ENCODE measurements at places on chromosomes 11 and 22.
A peak's percentile ranks its signal among the peaks of the same experiment; 100 is the strongest.

DNA sequence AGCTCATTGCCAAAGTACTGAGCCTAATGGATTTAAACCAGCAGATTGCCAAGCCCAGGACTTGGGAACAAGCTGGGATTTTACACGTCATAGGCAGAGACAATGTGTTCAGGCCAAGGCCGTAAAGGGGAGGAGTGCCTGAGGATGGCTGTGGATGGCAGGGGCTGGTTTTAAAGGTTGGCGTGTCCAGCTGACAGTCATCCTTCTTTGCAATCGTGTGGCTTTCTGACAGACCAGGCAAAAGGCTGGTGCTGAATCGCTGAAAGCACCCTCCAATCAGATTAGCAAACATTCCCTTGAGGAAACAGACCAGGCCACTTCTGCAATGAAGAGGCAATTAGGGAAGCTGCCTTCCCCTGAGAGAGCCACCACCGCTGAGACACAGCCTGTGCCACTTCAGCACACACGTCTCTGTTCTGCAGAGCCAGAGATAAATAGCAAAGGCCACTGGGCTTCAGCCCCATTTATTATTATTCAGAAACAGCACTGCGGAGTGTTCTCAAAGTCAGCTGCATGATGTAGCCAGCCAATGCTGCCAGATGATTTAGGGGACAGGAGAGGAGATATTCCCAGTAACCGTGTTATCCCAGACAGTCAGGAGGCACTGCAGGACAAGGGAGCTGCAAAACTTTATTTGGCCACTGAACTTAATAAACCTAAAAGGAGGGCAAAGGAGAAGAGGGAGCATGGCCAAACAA, 54.2 kb upstream of the CSNK2A3 start:
- DNase-seq = no peak

- DNase-seq = no peak
Observed at GRCh38 chr11:134702827-134703226, 290.8 kb upstream of the B3GAT1 start.

- DNase-seq = no peak
Observed at GRCh38 chr22:45709866-45710265, 38.2 kb downstream of the ATXN10 start.

DNA sequence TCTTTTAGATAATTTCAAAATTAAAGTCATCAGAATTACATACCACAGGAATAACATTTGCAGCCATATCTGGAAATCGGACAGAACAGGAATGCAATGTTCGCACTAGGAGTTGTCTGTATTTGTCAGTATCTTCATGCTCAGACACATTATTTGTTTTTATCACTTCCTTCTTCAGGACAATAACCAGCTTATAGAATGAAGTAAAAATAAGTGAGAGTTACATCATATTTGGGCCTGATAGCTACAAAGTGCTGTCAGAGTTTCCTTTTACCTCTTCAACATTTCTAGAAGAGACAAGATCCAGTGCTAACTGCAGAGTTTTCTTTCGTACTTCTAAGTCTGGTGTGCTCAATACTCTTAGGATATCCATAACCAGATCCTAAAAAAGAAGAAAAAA, 18.9 kb downstream of the COPB1 start:
- no peak for DNase-seq

GRCh38 chr11:12377106-12377823, at the start of gene PARVA:
Gene PARVA (plus strand): TSS chr11:12377571. CDS start chr11:12377648, 77 bp downstream.
- DNase-seq = no peak

- DNase-seq = peak; percentile 79
Observed at GRCh38 chr11:67277231-67277961, 11.1 kb downstream of the GRK2 start.

DNA sequence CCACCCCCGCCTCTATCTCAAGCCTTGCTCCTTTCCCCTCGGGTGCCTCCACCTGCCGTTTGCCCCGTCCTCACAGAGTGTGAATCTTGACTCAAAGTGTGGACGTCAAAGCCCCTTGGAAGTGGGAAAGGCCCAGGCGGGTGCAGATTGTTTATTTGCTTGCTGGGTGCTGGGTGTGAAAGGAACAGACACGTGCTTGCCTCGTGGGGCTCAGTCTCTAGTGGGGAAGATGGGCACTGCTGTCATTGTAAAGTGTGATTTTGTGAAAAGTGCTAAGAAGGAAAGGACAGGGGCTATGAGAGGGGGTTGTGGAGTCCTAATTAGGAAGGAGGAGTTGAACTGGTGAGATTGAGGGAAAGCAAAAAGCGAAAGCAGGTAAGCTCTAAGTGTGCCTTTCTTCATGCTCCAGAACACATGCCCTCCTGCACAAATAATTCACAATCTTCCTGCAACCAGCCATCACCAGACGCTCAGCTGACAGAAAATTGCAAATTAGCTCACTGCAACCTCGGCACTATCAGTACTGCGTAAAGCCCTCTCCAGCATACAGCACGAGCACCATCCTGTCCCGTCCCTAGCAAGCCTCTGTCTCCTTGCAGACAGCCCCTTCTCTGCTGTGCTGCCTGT, 9.7 kb upstream of the GCAT start:
- no peak for DNase-seq

- DNase-seq = no peak
Observed at GRCh38 chr22:50186761-50187523, 1.2 kb downstream of the TRABD start.

GRCh38 chr11:18171377-18172000, 1.1 kb upstream of the MRGPRX4 start:
- no peak for DNase-seq

- no peak for DNase-seq
Observed at GRCh38 chr11:105206633-105207032, 67.1 kb upstream of the CARD18 start.

- no peak for DNase-seq
Observed at GRCh38 chr11:106389101-106389500, 311.6 kb downstream of the AASDHPPT start.

GRCh38 chr11:62245271-62245753, 3.3 kb downstream of the SCGB1D2 start:
- DNase-seq = no peak

- no peak for DNase-seq
Observed at GRCh38 chr11:63532117-63532516, 4.5 kb upstream of the PLAAT4 start.

DNA sequence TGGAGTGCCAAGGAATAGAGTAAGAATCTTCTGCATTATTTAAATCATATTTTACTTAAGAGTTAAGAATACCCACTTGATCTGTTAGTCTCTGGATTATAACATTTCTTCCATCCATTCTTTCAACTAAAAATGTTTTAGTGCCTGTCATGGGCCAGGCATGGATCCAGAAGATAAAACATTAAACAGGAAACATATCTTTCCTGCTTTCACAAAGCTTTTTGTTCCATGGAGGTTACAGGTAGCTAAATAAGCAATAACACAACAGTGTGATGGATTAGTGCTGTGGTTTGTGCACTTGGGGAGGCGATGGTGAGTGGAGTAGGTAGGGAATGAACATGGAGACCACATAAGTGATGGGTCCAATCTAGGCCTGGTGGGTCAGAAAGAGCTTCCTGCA, 258.5 kb downstream of the DDX10 start:
- no peak for DNase-seq

DNA sequence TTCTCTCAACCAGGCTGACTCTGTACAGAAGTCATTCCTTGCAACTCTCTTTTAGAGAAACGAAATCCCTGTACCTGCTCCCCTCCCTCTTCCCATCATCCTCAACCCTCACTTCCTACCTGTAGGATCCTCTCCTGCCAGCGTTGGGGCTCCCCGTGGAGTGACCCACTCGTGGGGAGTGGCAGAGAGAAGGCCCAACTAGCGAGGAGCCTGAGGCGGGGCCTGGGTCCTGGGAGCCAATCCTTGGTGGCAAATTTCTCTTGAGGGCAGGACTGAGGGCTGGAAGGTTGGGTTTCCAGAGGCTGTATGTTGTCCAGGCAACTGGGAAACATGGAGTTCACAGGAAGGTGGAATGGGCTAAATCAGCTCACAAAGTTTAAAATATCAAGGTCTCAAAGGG, 10.4 kb downstream of the NHERF4 start:
- DNase-seq = no peak

DNA sequence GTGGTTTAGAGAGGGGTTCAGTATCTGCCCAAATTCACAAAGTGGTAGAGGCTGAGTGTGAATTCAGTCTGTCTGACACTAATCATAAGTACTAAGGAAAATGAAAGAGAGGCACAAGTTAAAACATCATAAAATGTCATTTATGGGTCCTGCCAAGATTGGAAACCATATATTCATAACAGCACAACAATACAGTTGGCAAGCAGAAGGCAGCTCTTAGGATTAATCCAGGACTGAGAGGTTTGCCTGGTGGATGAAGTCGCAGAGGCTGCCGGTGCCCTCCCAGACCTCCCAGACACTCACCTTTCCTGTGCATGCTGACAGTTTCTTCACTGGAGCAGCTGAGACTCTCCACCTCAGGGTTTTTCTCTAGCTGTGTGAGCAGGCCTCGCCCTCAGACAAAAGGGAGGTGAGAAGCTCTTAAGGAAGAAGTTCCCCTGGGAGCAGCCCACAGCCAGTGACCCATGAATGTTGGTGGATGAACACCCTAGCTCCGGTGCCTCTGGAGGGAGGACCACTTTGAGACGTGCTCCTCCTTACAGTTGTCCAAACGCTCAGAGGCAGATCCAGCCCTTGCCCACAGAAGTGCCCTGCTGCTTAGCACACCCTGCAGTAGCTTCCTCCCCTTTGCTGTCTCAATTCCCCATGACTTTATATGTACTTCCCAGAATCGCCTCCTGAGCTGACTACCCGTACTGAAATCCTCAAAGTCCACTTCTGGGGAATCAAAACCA, 43.7 kb downstream of the MAML2 start:
- no peak for DNase-seq

- no peak for DNase-seq
Observed at GRCh38 chr11:124150684-124151083, 32.5 kb upstream of the OR10D3 start.

- no peak for DNase-seq
Observed at GRCh38 chr22:20142711-20143621, 7.9 kb downstream of the CCDC188 start.

- DNase-seq = no peak
Observed at GRCh38 chr22:37897807-37898206, 8.3 kb upstream of the MICALL1 start.

DNA sequence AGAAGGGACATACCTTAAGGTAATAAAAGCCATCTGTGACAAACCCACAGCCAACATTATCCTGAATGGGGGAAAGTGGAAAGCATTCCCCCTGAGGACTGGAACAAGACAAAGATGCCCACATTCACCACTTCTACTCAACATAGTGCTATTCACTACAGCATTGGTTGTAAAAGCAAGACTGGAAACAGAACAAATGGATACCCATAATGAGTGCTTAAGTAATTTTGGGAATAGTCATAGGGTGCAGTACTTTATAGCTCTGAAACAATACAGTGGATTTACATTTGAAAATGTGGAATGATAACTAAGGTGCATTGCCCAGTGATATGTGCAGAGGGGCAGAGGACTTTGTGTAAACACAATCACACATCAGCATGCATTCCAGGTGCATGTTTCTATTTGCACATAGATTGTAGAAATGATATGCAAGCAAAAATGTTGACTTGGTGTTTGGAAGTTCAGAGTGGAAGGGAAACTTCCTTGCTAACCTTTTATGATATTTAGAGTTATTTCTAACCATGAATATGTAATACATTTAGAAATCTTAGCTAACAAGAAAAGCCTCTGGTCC, 112.3 kb downstream of the IGLL1 start:
- DNase-seq = no peak

DNA sequence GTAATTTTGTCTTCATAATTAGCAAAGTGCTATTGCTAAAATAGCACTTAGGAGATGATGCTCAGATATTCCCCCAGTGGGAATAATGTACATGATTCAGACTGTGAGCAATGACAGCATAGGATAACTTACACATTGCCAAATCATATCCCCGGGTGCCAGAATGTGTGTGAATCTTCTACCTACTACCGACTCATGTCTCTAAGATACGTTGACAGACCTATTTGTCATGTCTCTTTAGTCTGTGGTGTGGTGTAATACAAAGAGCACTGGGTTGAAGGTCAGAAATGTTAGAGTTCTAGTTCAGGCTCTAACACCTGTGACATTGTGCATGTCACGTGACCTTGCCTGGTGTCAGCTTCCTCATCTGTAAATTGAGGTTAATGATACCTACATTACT, 31.0 kb upstream of the PICALM start:
- DNase-seq = no peak

DNA sequence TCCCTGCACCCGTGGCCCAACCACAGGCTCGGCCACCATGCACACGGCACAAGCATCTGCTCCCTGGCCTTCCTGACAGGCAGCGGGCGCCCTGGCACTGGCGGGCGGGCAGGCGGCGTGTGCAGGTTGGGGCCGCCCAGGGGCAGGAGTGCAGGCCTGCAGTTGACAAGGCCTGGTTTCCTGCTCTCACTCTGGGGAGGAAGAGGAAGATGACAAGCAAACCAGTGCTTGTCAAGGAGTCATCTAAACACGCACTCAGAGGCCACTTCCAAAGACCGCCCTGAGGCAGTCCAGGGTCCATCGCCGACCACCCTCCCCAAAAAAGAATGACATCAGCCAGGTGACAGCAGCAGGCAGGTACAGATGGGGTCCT, 65.3 kb upstream of the LINC01488 start:
- DNase-seq = no peak

DNA sequence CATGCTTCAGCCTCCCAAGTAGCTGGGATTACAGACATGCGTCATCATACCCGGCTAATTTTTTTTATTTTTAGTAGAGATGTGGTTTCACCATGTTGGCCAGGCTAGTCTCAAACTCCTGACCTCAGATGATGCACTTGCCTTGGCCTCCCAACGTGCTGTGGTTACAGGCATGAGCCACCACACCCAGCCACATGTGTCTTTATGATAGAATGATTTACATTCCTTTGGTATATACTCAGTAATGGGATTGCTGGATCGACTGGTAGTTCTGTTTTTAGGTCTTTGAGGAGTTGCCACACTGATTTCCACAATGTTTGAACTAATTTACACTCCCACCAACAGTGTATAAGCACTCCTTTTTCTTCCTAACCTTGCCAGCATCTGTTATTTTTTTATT, 276.2 kb downstream of the METTL15 start:
- no peak for DNase-seq

GRCh38 chr11:13210424-13210823, 67.2 kb upstream of the BMAL1 start:
- DNase-seq = no peak

DNA sequence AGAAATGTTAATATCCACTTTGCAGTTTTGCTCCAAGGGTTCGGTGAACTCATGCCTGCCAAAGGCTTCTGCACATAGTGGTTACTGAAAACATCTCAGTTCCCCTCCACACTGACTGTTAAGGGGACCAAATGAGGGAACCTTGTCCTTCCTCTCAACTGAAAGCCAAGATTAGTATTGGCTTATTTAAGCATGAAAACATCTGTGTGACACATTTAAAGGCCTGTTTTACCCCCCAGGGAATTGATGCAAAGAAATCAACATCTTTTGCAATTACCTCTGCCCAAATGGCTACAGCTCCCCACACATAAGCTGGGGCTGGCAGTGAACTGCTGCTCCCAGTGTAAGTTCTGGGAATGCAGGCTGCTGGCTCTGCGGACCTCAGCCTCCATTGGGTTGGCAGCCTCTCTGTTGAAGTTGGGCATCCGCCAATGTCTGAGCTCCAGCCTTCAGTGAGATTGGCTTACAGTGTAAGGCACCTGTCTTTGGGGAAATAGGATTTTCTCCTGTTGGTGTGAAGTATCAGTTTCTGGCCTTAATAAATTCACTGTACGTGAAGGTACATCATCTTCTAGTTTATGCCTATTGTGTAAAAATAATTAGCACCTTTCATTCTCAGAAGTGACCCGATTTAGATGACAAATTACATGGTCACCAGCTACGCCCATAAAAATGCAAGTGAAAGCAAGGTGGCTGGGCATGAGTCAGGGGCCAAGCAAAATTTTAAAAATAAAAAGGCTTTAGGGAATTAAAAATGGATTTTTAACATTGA, 213.4 kb upstream of the SYN3 start:
- no peak for DNase-seq
